Activated CD8-positive, alpha-beta memory T cell treated with anti-CD3 and anti-CD28 coated beads, Interleukin-2, amount 10 ng/mL, durations not matched to agents 7 days and 5 days (primary cell): ENCODE measurements at places on chromosomes 16 and 17. TPM values are rescaled to one million over a fixed set of nuclear protein-coding genes. Genes with fewer than 3 reads are reported as not detected.

The LITAFD gene
- not detected for total RNA-seq

- H3K27ac ChIP-seq, result no peak overlapping the region
- H3K36me3 ChIP-seq, result no peaks in the 10 kb centered on the region
- H3K4me3 ChIP-seq, result no peak overlapping the region
- peaks cover 38% of the 10 kb centered on the region for H3K27me3 ChIP-seq
Measured at GRCh38 chr17:73909186-73909585, 264.9 kb upstream of the SDK2 start.

The KRT23 gene
- total RNA-seq, result not detected

The AGRP gene
- total RNA-seq, result not detected

DNA sequence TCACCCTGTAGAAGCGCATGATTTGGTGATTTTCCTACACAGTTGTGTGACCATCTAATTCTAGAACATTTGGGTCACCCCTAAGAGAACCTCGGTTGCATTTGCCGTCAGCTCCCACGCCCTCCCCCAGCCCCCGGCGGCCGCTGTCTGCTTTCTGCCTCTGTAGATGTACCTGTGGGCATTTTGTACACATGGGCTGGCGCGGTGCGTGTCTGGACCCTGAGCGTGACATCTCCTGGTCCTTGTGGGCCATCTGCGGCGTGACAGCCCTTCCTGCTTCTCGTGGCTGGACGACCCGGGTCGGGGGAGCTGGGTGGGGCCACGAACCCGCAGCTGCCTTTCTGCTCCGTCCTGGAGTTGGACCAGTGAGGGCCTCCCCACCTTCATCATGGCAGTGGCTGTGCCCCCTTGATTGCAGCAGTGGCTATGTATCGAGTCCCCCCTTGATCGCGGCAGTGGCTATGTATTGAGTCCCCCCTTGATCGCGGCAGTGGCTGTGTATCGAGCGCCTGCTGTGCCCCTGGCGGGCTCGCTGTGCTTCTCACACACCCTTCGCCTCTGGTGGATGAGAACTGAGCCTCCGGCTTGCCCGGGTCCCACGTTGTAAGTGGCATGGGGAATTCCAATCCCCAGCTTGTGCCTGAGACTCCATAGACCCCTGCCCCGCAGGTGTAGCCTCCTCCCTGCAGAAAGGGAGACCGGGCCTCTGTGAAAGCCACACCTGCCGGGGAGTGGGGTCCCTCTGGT is 24.1 kb downstream of the GSE1 start:
- H3K27ac ChIP-seq, result no peak overlapping the region
- no peaks in the 10 kb centered on the region for H3K36me3 ChIP-seq
- H3K4me1 ChIP-seq, result no peaks in the 10 kb centered on the region

DNA sequence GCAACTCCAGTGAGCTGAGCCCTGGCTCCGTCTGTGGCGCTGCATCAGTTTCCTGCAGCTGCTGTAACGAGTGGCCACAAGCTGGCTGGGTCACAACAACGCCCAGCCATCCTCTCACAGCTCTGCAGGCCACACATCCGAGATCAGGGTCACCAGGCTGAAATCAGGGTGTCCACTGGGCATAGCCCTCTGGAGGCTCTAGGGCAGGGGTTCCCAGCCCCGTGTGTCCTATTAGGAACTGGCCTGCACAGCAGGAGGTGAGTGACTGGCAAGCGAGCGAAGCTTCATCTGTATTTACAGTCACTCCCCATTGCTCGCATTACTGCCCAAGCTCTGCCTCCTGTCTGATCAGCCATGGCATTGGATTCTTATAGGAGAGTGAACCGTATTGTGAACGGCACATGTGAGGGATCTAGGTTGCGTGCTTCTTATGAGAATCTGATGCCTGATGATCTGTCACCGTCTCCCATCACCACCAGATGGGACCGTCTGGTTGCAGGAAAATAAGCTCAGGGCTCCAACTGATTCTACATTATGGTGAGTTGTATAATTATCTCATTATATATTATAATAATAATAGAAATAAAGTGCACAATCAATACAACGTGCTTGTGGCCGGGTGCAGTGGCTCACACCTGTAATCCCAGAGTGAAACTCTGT is 176.5 kb downstream of the SEC14L1 start:
- DNase-seq, result no peak
- H3K4me1 ChIP-seq, result peaks cover 17% of the 10 kb centered on the region
- H3K4me3 ChIP-seq, result no peak overlapping the region
- no peaks in the 10 kb centered on the region for H3K36me3 ChIP-seq

- no peak overlapping the region for H3K4me3 ChIP-seq
- no peak for DNase-seq
- peaks cover 3% of the 10 kb centered on the region for H3K4me1 ChIP-seq
- H3K27ac ChIP-seq, result no peak overlapping the region
- H3K36me3 ChIP-seq, result no peaks in the 10 kb centered on the region
- H3K27me3 ChIP-seq, result no peaks in the 10 kb centered on the region
Measured at GRCh38 chr16:75402159-75402820, 31.0 kb downstream of the CFDP1 start.

The SLC38A8 gene
- total RNA-seq, result not detected

The CYGB gene
- total RNA-seq, result not detected

DNA sequence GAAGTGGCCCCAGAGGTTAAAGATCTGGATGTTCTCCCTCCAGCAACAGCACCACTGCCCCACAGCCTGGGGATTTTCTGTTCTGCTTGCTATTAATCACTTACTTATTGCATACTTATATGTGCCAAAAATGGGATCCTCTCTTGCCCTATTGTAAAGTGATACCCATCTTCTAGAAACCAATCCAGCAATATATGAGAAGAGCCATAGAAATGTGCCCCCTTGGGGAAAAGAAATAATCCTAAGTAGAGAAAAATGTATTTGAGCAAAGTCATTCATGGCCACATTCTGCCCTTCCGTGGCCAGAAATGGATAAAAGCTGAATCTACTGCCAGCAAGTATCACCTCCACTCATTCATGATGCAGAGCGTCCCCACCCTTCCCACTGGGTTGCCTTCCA is 20.9 kb downstream of the SOST start:
- H3K27me3 ChIP-seq, result peaks cover 48% of the 10 kb centered on the region
- H3K4me1 ChIP-seq, result no peaks in the 10 kb centered on the region
- no peak for DNase-seq
- H3K36me3 ChIP-seq, result no peaks in the 10 kb centered on the region

GRCh38 chr16:11674818-11675560 is 6.7 kb downstream of the SNN start:
- H3K27me3 ChIP-seq, result peaks cover under 1% of the 10 kb centered on the region
- no peak overlapping the region for H3K27ac ChIP-seq
- peaks cover 54% of the 10 kb centered on the region for H3K4me1 ChIP-seq
- peaks cover 21% of the 10 kb centered on the region for H3K36me3 ChIP-seq
- no peak overlapping the region for H3K4me3 ChIP-seq
- no peak for DNase-seq

- H3K27ac ChIP-seq, result no peak overlapping the region
- no peaks in the 10 kb centered on the region for H3K27me3 ChIP-seq
- peaks cover 38% of the 10 kb centered on the region for H3K36me3 ChIP-seq
Measured at GRCh38 chr17:41970901-41971331, 4.3 kb downstream of the CNP start.

The STAT5B gene
- 112 TPM for total RNA-seq

The ZNF668 gene
- total RNA-seq, result 18.0 TPM
